Activated naive CD8-positive, alpha-beta T cell treated with anti-CD3 and anti-CD28 coated beads for 36 hours (primary cell): ENCODE measurements at places on chromosomes 12 and 14.

DNA sequence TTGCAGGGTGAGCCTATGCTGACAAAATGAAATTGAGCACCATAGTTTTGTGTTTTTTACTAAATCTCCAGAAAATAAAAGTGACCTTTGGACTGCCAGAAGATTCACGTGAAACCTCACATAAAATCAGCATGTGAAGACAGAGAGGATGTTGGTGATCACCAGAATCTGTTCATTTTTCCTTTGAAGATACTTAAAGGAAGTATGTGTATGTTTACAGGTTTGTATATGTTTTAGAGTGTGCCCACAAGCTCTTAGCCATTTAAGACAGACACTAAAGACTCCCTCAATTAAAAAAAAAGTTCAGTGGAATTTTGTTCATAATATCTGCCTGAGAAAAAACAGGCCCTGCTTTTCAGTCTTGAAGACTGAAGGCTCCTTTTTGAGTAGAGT is 25.9 kb downstream of the DDX47 start:
- no peak for DNase-seq

- DNase-seq, result no peak
Measured at GRCh38 chr12:11631288-11631687, 18.2 kb upstream of the ETV6 start.

- no peak for DNase-seq
Measured at GRCh38 chr14:32588448-32589320, 259.6 kb downstream of the AKAP6 start.

GRCh38 chr14:29273513-29273912 is 506.9 kb downstream of the FOXG1 start:
- DNase-seq, result no peak

DNA sequence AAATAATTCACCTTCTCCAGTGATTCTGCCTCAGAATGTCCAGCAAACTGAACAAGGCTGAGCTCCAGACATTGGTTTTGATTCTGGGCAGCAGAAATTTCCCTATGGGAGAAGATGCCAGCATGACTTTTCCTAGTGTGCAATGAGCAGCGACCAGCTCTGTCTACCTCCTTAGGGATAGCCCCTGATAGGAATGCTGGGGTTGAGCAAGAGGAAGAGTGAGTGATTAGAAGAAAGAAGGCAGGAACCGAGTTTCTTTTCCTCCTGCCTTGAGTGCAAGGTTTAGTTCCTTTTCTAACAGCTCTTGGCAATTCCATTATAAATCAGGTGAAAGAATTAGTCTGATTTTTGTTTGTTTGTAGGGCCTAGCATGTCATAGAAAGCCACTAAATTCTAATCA is 379.0 kb downstream of the DAD1 start:
- DNase-seq, result no peak

- DNase-seq, result no peak
Measured at GRCh38 chr12:75838309-75838708, 193.3 kb downstream of the PHLDA1 start.

GRCh38 chr14:36181417-36181816 is 4.9 kb upstream of the PTCSC3 start:
- DNase-seq, result no peak
